Brain (organoid and tissue), 16 donors: ENCODE measurements at places on chromosomes 2 and 18.
A peak's percentile ranks its signal among the peaks of the same experiment; 100 is the strongest.

DNA sequence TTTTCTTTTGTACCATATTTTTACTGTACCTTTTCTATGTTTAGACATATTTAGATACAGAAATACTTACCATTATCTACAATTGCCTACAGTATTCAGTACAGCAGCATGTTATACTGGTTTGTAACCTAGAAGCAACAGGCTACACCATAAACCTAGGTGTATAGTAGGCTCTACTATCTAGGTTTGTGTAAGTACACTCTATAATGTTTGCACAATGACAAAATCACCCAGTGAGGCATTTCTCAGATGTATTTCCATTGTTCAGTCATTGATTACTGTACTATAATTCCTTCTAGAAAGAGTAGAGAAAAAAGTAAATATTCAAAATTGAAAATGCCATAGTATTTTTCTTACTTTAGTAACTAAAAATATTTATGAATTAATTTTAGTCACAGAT, 490.1 kb upstream of the REG3G start:
- no peak for DNase-seq

GRCh38 chr2:53407363-53408080, 360.1 kb upstream of the CHAC2 start:
- DNase-seq, result no peak

GRCh38 chr2:3076848-3077642, 300.6 kb downstream of the EIPR1 start:
- DNase-seq, result peak; percentile 22

DNA sequence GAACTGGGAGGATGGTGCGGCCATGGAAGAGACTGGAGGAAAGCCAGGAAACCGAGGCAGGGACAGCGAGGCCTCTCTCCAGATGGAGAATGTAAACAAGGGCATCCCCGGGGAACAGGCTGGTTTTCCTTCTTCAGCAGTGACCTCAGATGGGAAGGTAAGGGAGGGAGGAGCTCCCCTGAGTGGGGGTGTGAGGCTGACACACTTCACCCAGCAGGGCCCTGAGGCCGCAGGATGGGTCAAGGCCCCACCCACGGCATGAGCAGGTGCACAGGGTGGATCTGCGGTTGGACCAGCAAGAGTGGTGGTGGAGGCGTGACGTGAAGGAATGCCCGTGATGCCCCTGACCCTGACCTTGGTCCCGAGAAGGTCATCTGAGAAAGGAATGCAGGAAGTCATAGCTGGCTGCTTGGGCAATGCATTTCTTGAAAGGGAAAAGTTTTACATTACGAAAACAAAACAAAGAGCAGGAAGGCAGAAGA, 48.1 kb downstream of the ADCY3 start:
- DNase-seq, result no peak

GRCh38 chr2:31253356-31254131, 19.6 kb downstream of the EHD3 start:
- no peak for DNase-seq

- DNase-seq, result no peak
These were observed 74.4 kb upstream of the SOX11 start for GRCh38 chr2:5617796-5618195.

DNA sequence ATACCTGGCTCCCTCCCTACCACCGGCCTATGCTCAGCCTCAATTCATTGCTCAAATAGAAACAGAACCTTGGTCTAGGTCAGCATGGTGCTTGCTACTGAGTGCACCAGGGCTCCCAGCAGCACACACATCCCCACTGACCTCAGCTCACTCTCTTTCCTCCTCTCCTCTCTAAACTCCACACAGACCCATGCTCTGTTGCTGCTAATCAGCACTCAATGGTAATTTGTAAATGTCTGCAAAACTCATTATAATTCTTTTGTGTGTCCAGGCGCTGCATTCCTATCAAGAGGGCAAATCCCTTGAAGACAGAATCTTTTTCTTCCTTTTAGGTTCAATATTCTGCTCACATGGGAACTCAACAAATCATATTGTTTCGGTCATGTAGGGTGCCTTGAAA, 382.2 kb downstream of the CLIP4 start:
- DNase-seq, result peak; percentile 60

GRCh38 chr2:186683341-186683740, 10.5 kb upstream of the FAM171B start:
- DNase-seq, result no peak

DNA sequence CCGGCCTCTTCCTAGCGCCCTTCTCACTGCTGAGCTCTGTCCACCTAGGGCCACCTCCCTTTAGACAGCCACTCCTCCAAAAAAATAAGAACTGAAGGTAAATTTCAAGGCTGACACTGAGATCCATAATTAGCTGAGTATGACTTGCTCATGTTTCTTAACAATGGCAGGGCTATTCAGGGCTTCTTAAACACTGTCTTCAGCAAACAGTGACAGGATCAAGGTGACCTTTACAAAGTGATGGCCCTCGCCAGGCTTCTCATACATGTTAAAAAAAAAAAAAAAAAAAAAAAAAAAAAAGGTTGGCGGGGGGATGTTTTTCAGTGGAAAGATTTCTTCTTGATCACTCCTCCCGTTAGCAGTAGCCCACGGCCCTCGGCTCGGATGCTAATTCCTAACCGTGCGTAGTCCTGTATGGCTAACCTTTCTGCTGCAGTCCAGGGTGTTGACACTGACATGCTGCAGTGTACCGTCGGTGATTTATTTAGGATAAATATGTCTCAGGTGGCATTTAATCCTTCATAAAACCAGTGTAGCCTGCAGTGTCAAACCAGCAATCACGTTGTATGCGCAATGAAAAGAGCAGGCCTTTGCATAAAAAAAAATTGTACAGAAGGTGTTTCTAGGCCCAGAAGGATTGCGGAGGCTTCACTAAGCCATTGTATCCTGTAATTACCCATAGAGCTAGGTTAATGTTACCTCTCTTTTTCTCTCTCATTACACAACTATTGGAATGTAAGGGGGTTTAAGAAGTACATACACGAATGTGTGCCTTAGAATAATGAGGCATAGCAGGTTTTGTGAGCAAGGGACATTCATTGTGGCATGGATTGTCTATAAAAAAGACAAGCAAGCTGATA, 142.7 kb downstream of the PTGR3 start:
- DNase-seq, result peak; percentile 21

DNA sequence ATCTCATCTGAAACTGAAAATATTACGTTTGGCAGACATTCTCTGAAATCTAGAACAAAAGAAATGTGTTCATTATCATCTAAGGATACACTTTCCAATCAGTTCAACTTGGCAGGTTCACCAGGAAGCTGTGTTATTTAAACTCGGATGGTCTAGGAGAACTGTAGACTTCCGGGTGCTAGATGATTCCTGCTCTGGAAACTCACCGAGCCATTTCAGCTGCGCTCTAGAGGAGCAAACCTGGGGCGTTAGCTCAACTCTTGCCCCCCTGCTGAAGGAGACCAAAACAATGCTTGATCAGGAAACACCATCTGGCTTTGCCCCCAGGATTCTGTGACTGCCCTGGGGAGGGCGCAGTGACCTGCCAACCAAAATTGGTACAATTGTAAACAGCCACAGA, 22.9 kb downstream of the MLPH start:
- DNase-seq, result no peak

- no peak for DNase-seq
These were observed 27.5 kb upstream of the POLE4 start for GRCh38 chr2:74930811-74931486.

- DNase-seq, result no peak
These were observed 261.7 kb upstream of the SLC39A10 start for GRCh38 chr2:195395362-195395761.

- no peak for DNase-seq
These were observed 21.3 kb upstream of the BOD1L2 start for GRCh38 chr18:57125627-57126026.

DNA sequence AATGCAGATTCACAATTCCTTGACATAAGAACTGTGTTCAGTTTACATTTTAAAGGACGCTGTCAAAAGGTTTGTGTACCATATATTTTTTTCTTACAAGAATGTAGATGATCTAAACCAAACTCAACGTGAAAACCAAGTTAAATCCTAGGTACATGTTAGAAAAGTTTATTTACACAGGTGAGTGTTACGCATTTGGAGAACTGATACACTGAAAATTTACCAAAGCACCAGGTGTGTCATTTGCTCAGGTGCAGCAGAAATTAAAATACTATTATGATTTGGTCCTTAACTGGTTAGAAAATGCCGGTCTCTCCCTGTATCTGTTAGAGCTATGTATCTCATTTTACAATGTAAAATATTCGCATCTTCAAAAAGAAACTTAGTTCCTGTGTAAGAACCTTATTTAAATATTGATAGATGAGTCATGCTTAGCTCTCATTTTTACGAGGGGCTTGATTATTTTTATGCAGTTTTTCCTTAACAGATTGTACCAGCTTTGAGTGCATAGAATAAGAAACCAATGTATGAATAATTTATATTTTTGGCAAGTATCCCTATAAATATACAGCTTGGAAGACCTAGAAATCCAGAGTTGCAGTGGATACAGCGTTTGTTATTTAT, 25.1 kb downstream of the MFF start:
- DNase-seq, result peak; percentile 47

DNA sequence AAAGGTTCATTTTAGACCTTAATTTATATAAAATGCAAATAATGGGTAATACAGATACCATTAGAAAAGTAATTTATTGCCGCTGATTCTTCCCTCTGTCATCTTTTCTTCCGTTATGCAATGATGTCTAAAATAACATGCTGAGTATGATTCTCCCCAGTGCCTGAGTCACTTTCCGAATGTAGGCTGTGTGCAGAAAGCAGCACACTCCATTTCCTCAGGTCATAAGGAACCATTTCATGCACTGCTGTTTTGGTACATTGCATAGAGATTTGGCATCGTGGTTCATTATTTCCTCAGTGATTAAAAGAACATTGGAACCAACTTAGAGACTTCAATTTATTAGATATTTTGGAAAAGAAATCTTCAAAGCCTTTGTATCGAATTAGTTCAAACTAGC, 173.5 kb downstream of the CDH2 start:
- no peak for DNase-seq

DNA sequence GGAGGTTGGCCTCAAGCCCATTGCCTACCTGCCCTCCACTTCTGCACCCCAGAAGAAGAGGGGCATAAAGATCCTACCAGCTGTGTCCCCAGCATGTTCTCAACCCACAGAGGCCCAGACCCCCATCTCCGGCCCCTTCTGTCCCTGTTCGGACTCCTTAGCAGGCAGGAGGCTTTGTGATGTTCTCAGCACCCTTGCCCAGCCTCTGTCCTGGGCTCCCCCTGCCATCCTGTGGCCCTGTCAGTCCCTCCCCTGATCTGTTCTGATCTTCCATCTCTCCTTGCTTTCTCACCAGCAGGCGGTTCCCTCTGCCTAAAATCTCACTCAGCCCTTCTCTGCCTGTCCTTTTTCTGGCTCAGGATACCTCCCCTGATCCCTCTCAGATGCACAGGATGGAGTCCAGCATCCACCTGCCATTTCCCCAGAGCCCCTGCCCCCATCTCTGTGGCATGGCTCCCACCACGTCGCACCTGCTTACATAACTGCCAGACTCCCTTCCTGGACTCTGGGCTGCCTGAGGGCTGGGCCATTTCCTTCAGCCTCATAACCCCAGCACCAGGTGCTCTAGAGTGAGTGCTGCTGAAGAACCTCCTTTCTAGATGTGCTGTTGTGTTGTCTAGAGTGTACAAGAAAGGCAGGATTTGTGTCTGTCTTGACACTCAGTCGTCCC, 134.0 kb downstream of the CTIF start:
- no peak for DNase-seq

DNA sequence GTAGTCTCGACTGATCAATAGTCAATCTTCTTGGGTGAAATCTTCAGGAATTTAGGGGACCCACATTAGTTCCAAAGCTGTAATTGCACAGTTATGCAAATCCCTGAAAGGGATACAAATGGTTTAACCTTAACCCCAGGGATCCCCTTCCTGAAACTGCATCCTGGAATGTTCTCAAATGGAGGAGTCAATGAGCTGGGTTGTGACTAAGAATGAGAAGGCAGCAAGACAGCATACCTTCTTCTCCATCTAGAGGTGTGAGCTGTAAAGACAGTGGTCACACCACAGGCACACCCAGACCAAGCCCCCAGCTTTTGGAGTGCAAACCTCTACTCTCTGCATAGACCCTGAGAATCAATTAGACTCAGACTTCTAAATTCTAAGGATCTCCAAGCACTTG, 164.7 kb upstream of the MEIS1 start:
- DNase-seq, result no peak

GRCh38 chr18:45156946-45157345, 458.3 kb upstream of the SLC14A2 start:
- DNase-seq, result peak; percentile 51

DNA sequence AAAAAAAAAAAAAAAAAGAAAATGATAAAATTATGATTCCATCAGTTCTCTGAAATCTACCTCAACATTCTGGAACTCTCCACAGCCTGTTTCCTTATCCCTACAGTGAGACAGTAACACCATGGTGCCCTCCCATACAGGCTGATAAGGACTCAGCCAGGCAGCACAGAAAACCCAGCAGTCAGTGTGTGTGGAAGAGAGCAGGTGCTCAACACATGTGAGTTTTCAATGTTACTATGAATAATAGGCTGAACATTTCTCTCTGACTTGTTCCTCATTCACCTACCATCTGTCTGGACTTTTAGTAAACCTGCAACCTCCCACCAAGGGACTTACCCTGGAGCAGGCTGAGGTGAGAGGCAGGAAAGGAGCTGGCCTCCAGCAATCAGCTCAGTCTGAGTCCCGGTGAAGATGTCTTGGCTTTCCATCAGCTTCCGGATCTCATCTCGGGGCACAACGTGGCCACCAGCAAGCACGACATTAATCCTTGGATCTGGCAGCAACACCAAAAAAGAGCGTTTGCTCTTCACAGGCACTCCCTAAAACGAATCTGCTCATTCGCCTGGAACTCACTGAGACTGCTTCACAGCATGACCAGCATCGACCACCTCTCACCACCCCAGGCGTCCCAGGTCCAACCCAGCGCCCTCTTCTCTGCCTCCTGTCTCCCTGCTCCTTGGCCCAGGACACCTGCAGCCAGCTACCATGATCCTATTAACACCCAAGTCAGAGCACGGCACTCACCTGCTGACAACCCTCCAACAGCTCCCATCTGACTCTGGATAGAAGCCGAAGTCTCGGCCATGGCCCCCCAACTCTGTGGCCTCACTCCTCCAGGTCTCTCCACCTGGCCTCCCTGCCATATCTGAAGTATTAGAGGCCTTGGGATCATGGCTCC, 16.5 kb downstream of the PASK start:
- DNase-seq, result no peak

GRCh38 chr2:109069331-109070194, 59.4 kb upstream of the SH3RF3 start:
- peak; percentile 78 for DNase-seq

- DNase-seq, result peak; percentile 42
These were observed 18.5 kb upstream of the IL36G start for GRCh38 chr2:112959109-112959812.

GRCh38 chr2:196239622-196240587, 68.5 kb upstream of the STK17B start:
- DNase-seq, result no peak

GRCh38 chr18:74392323-74392722, 64.8 kb downstream of the DIPK1C start:
- no peak for DNase-seq

DNA sequence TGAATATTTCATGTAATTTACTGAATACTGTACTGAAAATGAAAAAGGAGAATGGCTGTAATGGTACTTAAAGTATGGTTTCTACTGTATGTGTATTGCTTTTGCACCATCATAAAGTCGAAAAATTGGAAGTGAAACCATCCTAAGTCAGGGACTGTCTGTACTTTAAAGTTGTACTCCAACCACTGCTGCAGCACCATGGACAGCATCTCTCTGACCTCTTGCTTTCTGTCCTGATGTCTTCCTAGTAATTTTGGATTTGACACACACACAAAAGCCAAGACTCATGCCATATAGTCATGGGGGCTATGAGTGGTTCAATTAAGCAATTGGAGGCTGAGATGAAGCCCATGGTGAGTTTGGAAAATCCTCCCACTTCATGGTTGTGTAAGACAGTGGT, 256.3 kb upstream of the PKDCC start:
- DNase-seq, result no peak
